ENCODE measurements at places on chromosomes 5 and 9.

DNA sequence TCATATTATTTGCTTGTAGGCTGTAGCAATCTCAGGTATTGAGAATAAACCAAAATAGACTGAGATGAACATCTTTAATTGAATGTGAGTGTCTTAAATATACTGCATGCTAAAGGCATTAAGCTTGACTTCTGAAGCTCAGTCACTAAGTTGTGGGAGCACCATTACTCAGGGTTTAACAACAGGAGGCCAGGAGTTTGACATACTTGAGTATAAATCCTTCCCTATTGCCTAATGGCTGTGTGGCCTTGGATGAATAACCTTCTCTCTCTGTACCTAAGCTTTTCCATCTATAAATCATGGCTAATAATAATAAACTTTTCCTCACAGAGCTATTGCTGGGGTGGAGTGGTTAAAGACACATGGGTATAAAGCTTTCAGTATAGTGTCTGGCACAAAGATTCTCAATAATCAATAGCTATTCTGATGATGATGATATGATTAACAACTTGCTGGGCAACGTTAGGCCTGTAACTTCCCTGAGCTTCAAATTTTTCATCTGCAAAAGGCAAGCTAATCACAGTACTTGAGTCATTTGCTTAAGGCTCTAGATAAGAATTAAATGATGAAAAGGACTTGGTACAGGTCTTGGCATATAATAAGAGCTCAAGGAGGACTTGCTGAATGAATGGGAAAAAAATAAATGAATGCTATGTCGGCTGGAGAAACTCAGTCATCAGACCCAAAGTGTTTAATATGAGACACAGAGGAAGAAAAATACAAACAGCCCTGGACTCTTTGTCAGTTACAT, 174.0 kb upstream of the IL12B start:
- no peak for DNase-seq

DNA sequence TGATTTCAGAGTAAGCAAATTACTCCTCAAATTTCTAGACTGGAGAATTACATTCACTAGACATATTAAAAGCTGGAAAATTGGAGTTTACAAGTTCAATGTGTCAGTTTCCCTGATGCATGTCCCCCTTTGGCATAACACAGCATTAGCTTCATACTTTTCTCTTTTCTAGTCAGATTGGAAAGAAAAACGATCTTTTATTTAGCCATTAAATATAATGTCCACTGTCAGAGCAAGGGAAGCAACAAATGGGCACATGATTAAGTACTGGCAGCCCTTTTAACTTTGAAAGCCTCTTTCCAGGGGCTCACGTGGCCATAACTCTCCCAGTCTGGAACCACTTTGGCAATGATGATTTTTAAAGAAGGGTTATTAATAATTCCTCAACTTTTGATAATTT, 203.3 kb downstream of the KCNN2 start:
- DNase-seq, result no peak

DNA sequence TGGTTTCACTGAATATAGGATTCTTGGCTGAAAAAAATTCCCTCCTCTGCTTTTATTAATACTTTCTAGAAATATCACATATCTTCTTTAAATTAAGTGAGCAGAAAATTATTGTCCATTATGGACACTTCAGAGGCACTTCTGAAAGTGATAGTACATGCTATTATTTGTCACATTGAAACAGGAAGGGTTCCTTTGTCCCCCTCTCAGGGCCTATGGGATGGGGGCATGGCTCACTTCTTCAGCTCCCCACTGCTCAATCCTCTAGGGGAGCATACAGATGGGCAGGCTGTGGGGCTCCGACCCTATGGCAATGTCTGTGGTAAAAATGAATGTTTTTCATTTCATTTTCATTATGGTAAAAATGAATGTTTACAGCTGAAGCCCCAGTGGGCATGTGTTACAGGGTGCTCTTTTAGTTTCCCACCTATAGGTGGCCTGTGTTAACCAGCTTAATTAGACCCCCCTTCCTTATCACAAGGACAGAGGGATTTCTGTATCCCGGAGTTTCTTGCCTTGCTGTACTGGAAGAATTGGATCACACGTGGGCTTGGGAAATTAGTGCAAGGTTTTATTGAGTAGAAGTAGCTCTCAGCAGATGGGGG, 1225.2 kb downstream of the PTPRD start:
- no peak for DNase-seq

- no peak for DNase-seq
Observed at GRCh38 chr9:89629081-89629976, 24.5 kb downstream of the GADD45G start.

- DNase-seq, result no peak
Observed at GRCh38 chr5:123157791-123158581, 68.9 kb downstream of the PRDM6 start.

DNA sequence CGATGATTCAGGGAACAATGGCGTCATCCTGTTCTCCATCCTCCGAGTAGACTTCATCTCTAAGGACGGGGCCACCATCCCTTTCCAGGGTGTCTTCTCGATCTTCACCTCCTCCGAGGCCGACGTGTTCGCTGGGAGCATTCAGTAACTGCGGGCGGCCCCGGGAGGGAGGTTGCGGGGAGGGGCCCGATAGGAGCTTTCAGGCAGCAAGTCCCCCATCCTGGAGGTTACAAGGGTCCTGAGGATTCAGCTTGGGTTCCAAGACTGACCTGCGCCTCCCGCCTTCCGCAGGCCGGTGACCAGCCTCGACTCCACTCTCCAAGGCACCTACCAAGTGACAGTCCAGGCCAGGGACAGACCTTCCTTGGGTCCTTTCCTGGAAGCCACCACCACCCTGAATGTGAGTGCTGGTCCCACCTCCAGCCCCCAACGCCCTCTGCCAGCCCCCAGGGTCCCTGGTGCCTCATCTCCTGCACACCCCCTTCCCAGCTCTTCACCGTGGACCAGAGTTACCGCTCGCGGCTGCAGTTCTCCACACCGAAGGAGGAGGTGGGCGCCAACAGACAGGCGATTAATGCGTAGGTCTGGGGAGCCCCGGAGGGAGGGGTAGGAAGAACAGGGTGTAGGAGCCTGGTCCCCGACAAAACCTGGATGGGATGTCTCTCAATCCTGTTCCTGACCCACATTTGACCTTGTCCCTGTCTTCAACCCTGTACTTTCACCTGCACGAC, 20.8 kb downstream of the GPRIN1 start:
- no peak for DNase-seq

- DNase-seq, result no peak
Observed at GRCh38 chr5:44769200-44769876, 39.4 kb upstream of the MRPS30 start.

GRCh38 chr5:35309365-35310130, 79.3 kb upstream of the PRLR start:
- no peak for DNase-seq

GRCh38 chr5:60352992-60353599, 346.9 kb downstream of the DEPDC1B start:
- no peak for DNase-seq

DNA sequence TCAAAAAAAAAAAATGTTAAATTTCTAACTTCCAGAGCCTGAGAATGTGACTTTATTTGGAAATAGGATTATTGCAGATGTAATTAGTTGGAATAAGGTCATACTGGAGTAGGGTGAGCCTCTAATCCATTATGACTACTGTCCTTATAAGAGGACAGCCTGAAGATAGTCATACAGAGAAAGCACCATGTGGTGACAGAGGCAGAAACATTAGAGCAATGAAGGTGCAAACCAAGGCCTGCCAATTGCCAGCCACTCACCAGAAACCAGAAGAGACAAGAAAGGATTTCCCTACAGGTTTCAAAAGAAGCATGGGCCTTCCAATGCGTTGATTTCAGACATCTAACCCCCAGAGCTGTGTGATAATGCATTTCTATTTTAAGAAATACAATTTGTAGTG, 659.2 kb upstream of the CHD1 start:
- DNase-seq, result no peak

DNA sequence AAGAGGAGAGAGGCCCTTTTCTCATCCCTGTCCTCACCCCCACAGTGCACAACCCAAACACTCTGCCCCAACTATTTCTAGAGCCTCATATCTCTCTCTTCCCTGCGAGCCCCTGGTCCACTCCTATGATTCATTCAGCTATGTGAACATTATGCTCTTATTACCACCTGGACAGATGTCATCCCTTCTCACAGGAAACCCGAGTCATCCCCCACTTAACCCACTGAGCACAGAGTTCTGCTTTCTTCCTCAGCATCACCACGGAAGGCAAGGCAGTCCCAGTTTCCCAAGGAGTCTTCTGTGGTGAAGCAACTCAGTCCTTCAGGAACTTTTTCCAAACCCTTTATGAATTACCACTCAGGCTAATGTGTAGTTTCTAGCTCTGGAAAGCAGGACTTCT, 1.3 kb downstream of the DNAI1 start:
- no peak for DNase-seq

- no peak for DNase-seq
Observed at GRCh38 chr5:35158204-35158603, 72.1 kb downstream of the PRLR start.

DNA sequence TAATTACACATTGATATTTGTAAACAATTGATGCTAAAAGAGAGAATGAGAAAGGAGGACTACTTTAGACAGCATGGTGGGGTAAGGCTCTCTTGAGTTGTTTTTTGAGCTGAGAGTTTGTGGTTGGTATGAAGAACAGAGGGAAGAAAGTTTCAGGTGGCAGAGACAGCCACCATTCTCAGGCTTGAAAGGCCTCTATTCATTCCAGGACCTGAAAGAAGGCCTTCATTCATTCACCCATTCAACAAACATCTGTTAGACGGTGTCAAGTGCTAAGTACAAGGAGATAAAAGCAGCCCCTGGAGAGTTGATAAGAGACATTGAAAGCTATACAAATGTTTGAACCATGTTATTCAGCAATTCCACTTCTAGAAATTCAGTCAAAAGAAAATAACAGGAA, 21.7 kb upstream of the ADAM19 start:
- no peak for DNase-seq

- no peak for DNase-seq
Observed at GRCh38 chr5:76679231-76679630, 36.7 kb upstream of the F2R start.

- DNase-seq, result no peak
Observed at GRCh38 chr9:126371007-126371870, 44.6 kb downstream of the MVB12B start.

GRCh38 chr5:71633255-71634155, 46.4 kb downstream of the MCCC2 start:
- no peak for DNase-seq

- no peak for DNase-seq
Observed at GRCh38 chr9:73210886-73211666, 59.4 kb downstream of the ANXA1 start.

- no peak for DNase-seq
Observed at GRCh38 chr9:133032171-133032570, 1.4 kb downstream of the GTF3C5 start.

DNA sequence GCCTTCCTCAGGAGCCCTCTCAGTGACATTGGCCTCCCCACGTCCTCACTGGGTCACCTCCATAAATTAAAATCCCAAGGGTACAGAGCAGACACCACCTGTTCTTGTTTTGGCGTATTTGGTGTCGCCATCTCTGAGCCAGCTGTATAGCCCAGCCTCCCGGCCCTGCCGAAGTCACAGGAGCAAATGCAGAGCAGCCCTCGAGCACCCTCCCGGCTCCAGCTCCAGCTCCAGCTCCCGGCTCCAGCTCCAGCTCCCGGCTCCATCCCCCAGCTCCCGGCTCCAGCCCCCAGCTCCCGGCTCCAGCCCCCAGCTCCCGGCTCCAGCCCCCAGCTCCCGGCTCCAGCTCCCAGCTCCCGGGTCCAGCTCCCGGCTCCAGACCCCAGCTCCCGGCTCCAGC, 74.3 kb downstream of the ZNF354C start:
- no peak for DNase-seq

DNA sequence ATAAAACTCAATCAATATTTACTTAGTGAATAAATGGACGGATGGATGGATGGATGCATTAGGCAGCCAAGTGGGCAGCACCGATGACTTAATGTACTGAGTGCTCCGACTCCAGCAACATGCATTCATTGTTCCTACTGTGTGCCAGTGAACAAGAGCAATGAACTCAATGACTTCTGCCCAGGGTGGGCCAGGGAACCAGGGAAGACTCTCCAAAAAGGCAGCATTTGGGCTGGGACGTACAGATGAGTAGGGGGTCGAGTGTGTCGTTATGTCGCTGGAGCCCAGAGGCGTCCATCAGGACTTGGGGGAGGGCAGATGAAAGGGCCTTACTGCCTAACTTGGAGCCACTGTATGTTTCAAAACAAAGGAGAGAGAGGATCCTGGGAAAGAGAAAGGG, 126.4 kb downstream of the KCNIP1 start:
- no peak for DNase-seq

DNA sequence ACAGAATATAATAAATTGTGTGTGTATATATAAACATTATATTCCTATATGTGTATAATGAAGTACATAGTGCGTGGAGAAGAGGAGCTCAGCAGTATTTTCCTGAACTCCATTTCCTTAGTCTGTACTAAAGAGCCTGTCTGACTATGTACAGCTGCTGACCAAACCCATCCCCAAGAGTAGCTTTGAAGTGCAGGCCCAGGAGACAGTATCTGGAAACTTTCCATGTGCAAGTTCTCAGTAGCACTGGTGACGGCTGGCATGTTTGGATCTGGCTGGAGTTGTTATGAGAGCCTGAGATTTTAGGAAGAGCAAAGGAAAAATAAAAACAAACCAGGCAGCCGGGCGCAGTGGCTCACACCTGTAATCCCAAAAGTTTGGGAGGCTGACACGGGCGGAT, 244.2 kb downstream of the RFK start:
- no peak for DNase-seq

GRCh38 chr9:137795156-137795666, 82.4 kb upstream of the CACNA1B start:
- DNase-seq, result no peak

DNA sequence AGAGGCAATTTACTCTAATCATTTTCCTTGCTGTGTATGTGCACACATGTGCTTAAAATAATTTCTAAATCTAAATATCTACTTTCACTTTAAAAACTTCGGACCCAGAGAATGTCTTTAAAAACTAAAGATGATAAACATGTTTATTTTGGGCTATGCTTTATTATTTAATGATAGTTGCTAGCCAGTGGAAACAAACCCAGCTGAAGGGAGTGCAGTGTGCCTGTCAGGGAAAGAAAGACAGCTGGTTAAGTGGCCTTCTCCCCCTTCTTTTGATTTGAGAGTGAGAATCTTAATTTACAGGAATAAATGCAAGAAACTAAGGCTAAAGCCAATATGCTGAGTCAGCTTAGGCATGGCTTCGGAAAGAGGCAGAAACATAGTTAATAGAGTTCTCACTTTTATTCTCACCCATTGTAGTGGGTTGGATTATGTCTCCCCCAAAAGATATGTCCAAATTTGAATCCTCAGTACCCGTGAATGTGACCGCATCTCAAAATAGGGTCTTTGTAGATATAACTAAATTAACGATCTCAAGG, 111.4 kb downstream of the DCP2 start:
- no peak for DNase-seq

DNA sequence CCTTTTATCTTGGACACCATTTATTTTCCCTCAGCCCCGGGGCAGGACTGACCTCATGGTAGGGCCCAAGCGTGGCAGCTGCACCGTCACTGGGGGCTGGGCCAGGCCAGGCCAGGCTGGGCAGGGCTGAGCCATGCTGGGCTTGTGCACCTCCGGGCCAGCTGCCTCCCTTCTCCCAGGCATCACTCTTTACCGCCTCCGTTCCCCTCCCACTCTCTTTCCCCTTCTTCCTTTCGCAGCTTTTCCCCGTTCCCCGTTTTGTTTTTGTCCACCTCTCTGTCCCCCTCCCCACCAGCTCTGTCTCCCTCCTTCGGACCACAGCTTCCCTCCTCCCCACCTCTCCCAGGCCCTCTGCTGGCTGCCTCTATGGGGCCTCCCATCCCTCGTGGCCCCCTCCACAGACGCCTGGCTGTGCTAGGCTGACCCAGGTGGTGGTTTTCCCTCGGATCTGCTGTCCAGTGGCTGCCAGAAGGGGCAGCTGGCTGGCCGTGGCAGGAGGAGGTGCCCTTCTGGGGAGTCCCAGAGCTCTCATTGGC, 17.9 kb downstream of the FGF18 start:
- DNase-seq, result no peak
